NCI-H2107 (cell line): ENCODE measurements at places on chromosomes 1 and 21.

GRCh38 chr1:9280015-9280860 is 12.5 kb upstream of the SPSB1 start:
- no peak for DNase-seq

DNA sequence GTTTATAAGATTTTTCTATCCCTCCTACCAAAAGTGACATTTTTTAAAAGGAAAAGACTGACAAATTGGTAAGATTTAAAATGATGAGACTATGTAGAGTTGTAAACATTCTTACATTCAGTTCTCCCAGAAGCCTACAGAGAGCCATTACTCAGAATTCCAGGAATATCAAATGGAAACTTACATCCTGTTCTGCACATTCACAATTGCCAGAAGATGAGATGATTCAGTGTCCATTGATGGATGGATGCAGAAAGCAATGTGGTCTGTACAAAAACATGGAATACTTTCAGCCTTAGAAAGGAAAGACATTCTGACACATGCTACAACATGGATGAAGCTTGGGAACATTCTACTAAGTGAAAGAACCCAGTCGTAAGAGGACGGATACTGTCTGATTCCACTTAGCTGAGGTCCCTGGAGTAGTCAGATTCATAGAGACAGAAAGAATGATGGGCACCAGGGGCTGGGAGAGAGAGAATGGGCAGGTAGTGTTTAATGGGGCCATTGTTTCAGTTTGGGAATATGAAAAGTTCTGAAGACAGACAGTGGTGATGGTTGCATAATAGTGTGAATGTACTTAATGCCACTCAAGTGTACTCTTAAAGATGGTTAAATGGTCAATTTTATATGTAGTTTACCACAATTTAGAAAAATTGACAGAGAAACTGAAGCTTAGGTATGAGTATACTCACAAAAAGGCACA is 16.6 kb downstream of the MX1 start:
- no peak for DNase-seq

DNA sequence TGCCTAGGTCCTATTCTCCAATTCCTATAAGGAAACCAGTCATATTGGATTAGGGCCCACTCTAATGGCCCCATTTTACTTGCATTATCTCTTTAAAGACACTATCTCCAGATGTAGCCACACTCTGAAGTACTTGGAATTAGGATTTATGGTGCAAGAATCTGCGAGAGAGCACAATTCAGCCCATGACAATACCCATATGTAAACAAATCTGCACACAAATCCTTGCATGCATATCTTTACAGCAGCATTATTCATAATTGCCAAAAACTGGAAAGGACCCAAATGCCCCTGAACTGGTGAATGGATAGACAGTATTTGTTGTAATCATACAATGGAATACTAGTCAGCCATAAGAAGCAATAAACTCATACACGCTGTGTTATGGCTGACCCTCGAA is 229.8 kb upstream of the ADAMTS5 start:
- no peak for DNase-seq

GRCh38 chr1:2918441-2918840 is 102.8 kb upstream of the ACTRT2 start:
- no peak for DNase-seq

DNA sequence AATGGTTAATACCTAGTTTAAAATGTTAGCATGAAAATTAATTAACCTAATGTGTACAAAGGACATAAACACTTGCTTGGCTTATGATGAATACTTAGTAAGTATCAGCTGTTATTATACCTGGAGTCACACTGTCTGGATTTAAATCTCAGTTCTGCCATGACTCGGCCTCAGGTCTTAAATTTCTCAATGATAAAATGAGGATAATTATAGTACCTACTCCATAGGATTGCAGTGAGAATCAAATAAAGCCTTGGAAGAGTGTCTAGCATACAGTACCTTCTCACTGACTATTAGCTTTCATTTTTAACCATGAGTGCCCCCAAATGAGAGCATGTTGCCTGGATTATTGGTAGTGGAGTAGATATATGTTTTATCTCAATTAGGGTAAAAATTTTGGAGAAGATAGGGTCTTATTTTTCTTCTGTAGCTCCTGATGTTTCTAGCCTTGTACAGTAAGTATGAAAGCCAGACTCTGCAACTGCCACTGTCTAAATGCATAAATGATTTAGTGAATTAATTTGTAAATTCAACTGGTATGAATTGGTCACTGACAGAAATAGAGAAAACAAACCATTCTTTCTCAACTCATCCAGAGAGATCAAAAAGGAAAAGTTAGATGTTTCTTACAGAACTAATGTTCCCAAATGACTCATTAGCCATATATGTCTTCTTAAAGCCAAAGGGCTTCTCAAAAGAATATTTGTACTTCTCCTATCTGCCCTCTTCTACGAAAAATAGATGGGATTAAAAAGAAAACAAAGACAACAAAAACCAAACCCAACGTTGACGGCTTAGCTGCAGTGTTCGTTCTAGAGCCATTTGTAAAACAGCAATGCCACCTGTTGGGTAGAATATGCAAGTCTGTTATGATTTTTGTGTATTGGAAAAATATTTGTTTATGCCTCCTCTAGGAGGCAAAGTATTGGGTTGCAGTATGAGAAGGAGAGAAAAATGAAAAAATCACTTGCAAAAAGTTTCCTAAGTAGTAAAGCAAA is 53.8 kb upstream of the MROH9 start:
- DNase-seq: no peak

- DNase-seq: no peak
Observed at GRCh38 chr1:207172321-207172720, 68.3 kb downstream of the C4BPA start.

DNA sequence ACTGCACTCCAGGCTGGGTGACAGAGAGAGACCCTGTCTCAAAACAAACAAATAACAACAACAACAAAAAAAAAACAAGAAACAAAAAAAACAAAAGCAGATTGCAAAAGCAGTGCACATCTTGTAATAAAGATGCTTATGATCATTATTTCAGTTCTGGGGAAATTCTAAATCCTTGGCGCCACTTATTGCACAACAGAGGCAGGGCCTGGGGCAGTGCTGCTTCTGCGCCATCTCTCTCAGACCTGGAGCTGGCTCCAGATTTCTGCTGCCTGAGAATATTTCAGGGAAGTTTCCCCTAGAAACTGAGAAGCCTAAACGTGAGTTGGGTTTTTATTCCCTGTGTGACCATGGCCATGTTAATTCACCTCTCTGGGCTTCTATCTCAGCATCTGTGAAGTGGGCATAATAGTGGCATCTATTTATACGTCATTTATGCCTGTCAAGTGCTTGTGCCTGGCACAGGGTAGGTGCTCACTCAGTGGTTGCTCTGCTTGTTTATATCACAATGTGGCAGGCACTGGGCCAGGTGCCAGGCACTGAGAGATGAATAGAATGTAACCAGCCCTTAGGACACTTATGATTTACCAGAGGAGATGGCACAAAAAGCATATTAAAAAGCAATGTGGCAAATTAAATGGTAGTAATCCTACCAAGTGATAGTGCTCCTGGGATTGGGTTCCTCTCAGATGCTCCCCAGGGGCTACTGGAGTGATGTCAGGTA is 67.9 kb downstream of the MDM4 start:
- DNase-seq: peak; percentile 89

DNA sequence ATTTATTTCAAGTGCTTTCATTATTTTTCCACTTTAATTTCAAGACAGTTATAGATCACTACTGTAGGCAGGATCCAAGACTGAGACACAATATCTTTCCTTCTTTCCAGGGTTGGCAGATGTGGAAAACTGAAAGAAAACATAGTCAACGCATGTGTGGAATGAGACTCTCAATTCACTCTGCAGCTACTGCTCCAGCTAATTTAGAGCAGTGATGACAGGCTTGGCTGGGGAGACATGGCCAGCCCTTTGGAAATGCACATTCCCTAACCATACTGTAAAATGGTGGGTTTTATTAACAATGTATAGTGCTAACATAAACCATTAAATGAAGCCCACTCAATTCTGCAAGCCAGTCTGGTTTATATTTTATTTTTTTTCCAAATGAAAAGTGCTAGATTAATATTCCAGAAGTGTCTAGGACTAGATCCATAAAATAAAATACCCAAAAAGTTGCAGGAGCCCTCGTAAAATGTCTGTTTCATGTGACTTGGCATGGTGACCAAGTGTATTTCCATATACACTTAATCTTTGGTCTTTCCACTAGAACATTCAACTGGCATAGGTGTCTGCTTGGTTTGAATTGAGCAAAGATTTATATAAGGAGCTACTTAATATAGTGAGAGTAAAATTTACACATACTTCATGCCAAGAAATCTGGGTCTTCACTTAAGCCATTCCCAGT is 32.9 kb downstream of the COL11A1 start:
- DNase-seq: no peak

- no peak for DNase-seq
Observed at GRCh38 chr21:45032977-45033710, 41.2 kb upstream of the ADARB1 start.

DNA sequence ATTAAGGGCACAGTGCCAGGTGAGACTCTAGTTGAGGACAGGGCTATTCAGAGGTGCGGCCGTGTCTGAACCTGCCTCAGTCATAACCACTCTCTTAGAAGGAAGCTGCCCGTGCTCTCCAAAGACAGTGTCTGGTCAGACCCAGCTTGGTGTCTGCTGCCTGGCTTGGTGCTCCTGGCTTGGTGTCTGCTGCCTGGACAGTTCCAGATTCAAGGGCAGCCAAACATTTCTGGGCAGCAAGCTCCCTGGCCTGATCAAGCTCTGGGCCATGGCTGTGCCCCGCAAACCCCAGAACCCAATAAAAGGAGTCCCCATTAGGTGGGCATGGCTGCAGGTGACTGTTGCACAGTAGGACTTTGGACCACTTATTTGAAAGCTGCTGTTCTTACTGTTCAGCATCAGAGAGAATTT is 27.7 kb downstream of the NEK2 start:
- DNase-seq: no peak

DNA sequence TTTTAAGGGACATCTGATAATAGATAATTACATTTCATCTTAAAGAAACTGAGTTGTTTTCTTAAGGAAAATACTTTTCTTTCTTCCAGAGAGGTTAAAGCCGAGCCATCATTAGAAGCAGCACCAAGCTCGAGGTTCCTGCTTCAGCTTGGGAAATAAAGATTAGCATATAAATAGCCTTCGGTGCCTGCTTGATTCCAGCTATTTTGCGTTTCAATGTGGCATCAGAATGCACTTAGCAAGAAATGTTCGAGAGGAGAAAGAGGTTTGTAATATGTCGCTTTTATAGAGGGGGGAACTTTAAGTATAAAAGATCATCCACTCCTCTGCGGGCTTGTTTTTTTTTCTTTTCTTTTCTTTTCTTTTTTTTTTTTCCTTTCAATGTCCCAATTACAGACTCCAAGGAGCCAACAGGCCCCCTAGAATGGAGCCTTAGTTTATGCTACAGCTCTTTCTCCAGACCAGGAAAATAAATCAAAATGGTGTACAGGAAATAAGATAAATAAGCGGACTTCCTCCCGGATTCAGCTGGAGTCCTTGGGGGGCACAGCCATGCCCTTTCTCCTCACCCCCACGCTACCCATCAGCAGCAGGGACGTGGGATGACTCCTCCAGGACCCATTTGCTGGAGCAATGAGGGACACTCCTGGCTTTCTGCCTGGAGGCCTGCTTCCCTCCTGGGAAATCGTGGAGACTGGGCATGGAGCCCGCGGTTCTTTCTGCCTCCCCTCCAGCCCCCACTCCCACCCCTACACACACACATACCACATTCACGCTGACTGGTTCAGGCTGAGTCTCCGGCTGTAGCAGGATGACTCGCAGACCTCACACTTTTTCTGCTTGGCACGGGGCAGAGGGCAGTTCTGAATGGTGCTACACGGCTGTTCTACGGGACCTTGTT is 131.6 kb downstream of the RRAGC start:
- peak; percentile 77 for DNase-seq

- DNase-seq: no peak
Observed at GRCh38 chr21:44602463-44602850, 2.1 kb downstream of the KRTAP10-7 start.

GRCh38 chr1:198612471-198613260 is 26.2 kb upstream of the PTPRC start:
- DNase-seq: no peak

DNA sequence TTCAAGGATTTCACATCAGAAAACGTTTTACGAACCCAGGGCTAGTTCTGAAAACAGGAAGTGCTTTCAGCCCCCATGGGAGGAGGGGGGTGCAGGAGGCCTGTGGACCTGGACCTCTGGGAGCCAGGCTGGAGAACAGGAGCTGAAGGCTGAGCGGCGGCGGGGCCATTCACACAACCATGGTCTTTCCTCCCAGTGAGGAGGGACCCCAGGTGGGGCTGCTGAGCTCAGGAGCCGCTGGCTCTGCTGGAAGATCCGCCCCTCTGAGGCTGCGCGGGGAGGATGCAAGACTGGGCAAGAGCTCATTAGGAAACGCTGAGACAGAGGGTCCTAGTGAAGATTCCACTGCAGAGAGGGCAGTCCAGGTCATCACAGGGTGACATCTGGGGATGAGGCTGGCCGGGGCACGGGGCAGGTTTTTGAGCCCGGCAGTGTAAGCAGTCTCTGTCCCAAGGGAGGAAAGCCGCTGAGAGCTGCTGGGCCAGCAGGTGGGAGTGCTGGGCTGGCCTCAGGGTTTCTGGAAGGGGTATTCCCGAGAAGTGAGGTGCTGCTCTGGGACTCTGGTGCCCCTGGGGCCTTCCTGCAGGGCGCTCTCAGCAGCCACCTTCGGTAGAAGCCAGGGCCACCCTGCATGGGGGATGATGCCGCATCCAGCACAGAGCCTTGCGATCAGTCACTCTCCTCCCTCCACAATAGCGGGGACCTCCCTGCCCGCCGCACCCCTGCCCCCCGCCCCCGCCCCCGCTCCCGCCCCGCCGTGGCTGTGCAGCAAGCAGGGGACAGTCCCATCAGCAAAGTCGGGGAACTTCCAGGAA is 7.5 kb downstream of the MX2 start:
- no peak for DNase-seq

DNA sequence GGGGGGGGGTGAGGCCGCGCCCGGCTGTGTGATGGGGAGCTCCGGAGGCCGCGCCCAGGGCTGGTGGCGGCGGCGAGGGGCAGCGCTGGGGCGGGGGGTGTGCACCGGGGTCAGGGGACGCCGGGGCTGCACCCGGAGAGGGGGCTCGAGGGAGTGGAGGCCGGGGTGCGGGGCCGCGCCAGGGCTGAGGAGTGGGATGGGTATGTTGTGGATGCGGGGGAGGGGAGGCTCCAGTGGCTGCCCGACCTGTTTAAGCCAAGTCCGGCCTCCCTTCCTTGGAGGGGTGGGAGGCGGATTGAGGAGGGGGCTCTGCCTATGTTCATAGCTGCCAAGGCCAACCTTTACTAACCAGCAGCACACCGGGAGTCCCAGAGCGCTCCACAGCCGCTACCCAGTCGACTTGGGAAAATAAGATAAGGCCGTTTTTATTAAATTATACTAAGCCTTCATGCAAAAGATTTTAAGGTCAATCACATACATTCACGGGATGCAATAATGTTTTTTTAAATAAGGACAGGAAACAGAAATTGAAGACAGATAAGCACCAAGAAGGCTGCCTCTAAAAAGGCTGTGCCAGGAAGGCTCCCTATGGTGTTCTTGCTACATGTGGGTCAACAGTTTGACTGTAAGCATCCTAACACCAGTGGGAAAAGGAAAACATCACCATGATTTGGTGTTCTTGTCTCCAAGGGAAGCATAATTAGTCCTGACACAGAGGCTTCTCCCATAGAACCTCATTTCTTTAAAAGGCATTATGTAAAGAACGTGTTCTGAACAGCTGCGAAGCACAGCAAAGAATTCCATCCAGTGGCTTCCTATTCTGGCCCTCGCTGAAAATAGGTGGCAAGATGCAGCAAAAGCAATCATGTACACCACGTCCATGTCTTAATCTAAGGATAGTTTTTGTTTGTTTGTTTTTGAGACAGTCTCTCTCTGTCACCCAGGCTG is 626 bp upstream of the HLCS start:
- no peak for DNase-seq

- no peak for DNase-seq
Observed at GRCh38 chr1:61353797-61354406, 271.5 kb downstream of the NFIA start.

- no peak for DNase-seq
Observed at GRCh38 chr1:95042286-95042685, 30.5 kb downstream of the ALG14 start.
